ENCODE measurements at places on chromosomes 7 and 10. TPM values are rescaled to one million over a fixed set of nuclear protein-coding genes. Genes with fewer than 3 reads are reported as not detected.
A peak's percentile ranks its signal among the peaks of the same experiment; 100 is the strongest.

Gene EGFR
- polyA plus RNA-seq = 20.1 TPM

Gene CAV2
- polyA plus RNA-seq = 35.8 TPM

Gene TEX47
- not detected for polyA plus RNA-seq

Gene COPS6
- polyA plus RNA-seq = 78.2 TPM

- DNase-seq = no peak
Observed at GRCh38 chr7:50658696-50659095, 93.5 kb upstream of the DDC start.

DNA sequence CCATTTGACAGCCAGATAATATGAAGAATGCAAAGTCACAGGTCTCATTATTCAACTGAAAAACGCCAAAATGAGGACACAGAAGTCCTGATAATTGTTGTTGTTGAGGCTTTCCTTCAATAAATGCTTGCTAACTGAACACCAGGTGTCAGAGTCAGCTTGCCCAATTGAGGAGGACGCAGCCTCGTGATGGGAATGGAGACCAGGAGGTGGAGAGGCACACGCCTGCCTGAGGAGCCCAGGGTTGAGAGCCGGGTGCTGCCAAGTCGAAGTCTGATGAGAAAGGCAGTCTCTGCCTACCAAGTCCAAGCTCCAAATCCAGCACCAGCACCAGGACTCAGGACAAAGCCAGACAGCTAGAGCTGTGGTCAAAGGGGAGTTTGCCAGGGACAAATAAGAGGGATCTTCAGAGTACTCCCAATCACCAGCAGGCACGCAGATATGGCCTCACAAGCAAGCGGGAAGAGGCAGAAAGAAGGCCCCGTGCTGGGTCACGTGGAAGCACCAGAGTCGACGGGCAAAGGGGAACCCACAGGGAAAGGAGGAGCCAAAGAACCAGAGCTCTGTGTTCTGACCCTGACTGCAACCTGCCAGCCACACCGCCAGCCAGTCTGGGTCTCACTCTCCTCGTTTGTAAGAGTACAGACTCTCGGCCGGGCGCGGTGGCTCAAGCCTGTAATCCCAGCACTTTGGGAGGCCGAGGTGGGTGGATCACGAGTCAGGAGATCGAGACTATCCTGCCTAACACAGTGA, 47.6 kb downstream of the VOPP1 start:
- DNase-seq = no peak

DNA sequence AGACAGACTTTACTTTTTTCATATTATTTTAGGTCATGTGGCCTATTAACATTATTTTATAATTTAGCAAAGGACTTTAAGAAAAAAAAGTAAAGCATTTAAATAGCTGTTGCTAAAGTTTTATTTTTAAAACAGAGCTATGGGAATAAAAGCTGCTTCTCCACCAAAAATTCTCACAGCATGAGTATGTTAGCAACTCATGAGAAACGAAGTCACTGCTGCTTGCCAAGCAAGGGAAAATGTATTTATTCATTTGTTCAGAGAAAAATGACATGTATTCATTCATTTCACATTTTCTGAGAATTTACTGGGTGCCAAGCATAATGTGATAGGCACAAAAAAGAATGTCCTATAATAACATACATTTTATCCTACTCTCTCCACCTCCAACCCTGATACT, 5.1 kb downstream of the LRRC72 start:
- no peak for DNase-seq

GRCh38 chr10:615583-616152, 73.8 kb downstream of the DIP2C start:
- DNase-seq = no peak

DNA sequence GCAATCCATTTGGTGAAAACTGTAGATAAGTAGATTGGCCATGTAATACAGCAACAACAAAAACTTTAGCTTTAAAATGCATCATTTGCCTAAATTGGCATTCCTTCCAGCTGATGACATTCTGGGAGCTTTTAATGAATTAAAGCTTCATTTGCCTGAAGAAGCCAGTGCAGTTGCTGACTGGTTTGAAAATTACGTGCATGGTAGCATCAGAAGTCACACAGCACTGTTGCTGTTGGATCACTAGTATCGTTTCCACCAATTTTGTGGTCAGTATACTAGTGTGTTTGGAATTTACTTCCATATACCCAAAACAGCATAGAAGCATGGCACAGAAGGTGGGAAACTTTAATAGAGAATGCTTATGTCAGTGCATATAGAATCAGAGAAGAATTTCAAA, 194.9 kb downstream of the ETV1 start:
- no peak for DNase-seq

DNA sequence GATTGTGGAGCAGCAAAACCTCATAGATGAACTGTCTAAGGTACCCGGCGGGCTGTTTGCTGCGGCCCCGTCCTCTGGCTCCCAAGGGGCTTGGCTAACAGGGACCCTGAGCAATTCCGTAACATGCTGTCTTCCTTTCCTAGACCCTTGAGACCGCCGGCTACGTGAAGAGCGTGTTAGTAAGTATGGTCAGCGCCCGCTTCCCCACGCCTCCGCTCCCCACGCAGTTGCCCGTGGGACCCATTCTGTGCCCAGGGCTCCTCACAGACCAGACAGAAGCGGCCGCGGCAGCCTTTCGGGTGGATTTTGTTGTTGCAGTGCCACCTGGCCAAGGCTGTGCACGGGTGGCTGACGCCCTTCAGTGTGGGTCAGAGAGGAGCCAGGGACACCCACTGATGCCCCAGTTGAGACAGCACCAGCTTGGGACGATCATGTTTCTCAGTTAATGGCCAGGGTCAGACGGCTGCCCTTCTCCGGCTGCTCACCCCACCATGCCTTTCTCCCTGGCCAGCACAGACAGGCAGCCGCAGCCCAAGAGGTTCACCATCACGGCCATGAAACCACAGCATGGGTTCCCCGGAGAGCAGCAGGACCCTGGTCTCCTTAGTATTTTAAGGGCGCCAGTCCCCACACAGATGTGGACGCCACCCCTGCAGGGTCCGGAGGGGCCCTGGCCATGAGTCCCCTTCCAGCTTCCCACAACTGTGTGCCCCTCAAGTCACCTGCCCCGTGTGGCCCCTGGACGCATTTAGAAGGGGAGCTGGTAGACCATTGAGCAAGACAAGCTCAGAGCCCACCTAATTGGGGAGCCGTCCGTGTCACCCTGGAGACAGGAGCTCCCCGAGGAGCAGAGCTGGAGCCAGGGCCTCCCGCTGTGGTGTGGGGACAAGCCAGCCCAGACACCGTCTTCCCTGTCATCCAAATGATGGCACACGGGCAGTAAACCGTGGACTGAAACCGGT, 49.4 kb upstream of the DPYSL4 start:
- no peak for DNase-seq

DNA sequence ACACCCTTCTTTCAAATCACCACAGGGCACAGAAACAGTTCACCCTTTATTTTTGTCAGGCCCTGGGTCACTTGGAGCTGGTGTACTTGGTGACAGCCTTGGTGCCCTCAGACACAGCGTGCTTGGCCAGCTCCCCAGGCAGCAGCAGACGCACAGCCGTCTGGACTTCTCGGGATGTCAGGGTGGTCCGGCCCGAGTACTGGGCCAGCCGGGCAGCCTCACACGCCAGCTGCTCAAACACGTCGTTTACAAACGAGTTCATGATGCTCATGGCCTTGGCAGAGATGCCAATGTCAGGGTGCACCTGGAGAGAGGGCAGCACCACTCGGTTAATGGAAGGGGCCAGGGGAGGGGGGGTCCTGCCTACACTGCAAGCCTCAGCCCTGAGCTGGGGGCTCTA, 2.5 kb downstream of the H2BK1 start:
- no peak for DNase-seq

DNA sequence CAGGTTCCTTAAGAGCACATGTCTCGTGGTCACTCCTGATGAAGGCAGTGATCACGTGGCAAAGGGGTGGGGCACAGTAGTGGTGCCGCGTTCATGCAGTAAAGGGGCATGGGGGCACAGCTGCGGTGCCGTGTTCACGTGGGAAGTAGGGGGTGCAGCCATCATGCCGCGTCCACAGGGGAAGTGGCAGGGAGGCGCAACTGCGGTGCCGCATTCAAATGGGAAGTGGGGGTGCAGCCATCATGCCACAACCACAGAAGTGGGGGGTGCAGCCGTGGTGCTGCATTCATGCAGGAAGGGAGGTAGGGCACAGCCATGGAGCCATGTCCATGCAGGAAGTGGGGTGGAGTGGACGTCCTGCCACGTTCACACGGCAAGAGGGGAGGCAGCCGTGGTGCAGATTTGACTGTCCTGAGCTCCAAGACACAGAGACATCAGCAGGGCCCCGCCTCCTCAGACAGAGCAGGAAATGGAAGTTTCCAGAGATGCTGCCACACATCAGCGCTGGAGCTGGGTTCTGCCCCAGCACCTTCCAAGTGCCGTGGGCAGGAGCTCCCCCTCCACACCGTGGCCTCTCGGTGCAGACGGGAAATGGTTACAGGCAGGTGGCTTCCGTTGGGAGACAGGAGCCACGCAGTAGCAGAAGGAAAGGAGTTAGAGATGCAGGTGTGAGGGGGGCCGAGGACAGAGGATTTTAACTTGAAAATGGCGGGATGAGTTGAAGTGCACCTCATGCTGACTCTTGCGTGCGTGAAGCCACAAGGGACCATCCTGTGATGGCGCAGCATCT, 95.0 kb upstream of the DDC start:
- no peak for DNase-seq

DNA sequence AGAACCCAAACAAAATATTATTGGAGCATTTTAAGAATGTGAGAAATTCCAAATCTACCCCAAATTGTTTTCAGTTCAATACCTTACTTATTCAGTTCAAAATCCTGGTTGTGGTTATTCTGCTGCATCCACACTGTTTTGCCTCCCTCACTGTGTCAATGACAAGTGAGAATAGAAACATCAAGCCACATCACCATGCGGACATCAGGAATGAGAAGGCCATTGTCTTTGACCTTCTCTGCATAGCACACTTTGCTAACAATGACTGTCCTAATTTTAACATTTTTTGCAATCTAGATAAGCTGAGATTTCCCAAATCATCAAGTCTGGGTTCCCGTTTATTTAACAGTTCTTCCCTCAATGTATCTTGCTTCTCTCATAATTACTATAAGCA, 93.7 kb downstream of the ELAPOR2 start:
- DNase-seq = no peak

- DNase-seq = no peak
Observed at GRCh38 chr7:130151591-130152492, 53.4 kb downstream of the TMEM209 start.

GRCh38 chr7:25638590-25639244, 410.4 kb upstream of the NPVF start:
- DNase-seq = no peak

- no peak for DNase-seq
Observed at GRCh38 chr10:44725404-44725803, 185.7 kb upstream of the TMEM72 start.

- DNase-seq = peak; percentile 51
Observed at GRCh38 chr7:31633894-31634494, 53.0 kb upstream of the PPP1R17 start.

DNA sequence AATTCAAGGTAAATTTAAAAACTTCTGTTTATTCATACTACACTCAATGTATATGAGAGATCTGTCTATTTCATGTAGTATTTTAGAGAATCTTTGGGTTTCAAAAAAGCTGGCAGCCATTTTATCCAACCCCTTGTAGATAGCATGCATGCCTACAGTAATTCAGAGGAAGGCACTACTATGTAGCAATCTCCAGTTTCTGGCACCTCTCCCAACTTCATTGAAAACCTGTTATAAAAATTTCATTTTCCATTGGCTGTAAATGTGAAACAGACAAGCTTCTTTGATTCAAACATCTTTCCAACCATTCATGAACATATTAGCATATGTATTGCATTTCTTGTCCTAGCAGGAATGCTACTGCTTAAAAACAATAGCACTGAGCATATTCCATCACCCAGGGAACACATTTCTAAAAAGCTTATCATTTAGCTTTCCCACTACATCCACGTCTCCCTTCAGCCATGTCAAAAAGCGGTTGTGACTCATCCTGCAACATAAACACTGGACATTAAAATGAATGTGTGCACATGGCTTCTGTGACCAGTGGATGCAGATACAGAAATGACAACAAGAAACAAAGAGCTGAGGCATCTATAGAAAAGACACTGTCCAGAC, 330.4 kb upstream of the AOAH start:
- DNase-seq = no peak

- DNase-seq = no peak
Observed at GRCh38 chr10:112375721-112376395, 1.9 kb downstream of the ACSL5 start.

GRCh38 chr7:43735403-43735801, 6.1 kb upstream of the COA1 start:
- no peak for DNase-seq

- DNase-seq = no peak
Observed at GRCh38 chr7:133118261-133118660, 36.4 kb upstream of the CHCHD3 start.

DNA sequence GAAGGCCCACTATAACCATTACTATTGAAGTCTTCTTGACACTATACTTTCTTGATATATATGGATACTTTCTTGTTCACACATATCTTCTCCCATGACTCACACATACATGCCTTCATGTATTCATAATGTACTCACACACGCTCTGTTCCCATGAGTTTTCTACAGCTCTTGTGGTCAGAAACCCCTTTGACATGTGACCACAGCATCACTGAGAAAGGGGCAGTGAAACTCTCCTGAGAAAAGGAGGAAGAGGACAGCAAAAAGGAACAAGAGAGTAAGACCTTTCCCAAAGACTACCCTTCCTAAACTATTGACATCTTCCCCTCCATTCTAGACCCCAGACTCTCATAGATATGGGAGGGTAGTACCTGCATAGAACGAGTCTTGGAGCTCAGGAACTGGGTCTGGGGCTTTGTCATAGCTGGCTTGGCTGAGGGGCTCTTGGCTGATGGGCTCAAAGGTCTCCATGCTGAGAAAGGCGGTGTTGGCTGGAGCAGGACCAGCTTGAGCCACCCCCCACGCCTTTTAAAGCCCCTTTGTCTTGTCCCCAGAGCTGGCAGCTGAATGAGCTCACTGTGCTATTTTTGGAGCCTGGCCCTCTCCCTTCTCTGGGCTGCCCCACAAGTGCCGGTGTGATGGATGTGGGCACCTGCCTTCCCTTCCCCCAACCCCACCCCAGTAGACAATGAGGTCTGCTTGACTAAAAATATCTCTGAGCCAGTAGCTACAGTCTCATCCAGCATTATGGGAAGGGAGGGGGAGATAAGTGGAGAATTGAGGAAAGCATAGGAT, 5.1 kb downstream of the SYNPO2L start:
- DNase-seq = no peak

- no peak for DNase-seq
Observed at GRCh38 chr10:484441-484924, 205.0 kb downstream of the DIP2C start.

GRCh38 chr7:129514683-129515082, 12.4 kb downstream of the SMKR1 start:
- DNase-seq = no peak

Data from forelimb muscle (tissue), 1 donor.